ENCODE measurements at places on chromosomes 4 and X.

GRCh38 chrX:150456466-150456865 lies 93.3 kb downstream of the MAMLD1 start:
- no peak for DNase-seq

- no peak for DNase-seq
These were observed 22.6 kb upstream of the GNRHR start for GRCh38 chr4:67776746-67777145.

DNA sequence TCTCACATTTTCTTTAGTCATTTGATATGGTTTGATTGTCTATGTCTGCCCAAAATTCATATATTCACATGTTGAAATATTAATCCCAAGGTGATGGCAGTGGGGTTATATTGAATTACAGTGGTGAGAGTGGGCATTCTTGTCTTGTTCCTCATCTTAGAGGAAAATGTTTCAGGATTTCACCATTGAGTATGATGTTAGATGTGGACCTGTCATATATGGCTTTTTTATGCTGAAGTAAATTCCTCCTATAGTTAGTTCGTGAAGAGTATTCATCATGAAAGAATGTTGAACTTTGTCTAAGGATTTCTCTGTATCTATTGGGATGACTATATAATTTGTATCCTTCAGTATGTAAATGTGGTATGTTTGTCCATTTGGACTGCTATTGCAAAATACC lies 512.3 kb upstream of the EPHA5 start:
- no peak for DNase-seq

DNA sequence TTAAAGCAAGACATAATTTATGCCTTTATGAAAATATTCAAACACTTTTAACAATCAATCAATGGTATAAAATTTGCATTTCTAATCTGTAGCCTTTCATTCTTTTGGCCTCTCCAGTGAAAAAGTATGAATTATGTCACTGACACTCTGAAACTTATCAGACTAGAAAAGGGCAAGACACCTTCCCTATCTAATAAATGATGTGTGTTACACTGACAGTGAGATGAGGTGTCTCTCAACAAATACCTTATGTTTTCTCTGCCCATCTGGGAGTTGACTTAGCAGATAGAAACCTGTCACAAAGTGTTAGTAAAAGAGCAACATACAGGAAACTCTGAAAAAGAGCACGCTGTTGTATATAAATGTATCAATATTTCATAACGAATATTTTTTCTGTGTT lies 94.2 kb upstream of the TECRL start:
- DNase-seq: no peak

- no peak for DNase-seq
These were observed 80.2 kb upstream of the EDNRA start for GRCh38 chr4:147400721-147401120.

DNA sequence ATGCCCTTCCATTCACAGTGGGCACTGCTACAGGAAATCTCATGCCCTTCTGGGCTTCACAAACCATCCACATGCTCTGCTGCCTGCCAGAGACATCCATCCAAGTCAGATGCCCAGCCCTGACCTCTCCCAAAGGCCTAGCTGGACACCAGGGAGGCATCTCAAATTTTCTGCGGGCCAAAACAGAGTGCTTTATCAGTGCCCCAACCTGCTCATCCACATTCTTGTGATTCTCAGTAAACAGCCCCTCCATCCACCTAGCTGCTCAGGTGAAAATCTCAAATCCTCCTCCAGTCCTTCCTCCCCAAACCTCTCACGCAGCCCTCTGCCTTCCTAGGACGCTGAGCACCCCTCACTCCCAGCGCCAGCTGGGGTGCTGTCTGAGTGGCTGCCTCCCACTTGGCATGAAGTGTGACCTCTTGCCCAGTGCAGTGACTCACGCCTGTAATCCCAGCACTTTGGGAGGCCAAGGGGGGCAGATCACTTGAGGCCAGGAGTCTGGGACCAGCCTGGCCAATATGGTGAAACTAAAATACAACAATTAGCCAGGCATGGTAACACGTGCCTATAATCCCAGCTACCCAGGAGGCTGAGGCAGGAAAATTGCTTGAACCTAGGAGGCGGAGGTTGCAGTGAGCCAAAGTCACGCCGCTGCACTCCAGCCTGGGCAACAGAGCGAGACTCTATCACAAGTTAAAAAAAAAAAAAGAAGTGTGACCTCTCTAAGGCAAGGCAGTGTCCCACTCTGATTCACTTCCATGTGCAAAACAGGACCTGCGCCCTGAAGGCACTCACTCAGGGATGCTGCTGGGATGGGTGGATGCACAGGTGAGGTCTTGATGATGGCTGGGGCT lies 1.7 kb upstream of the AFAP1 start:
- no peak for DNase-seq

DNA sequence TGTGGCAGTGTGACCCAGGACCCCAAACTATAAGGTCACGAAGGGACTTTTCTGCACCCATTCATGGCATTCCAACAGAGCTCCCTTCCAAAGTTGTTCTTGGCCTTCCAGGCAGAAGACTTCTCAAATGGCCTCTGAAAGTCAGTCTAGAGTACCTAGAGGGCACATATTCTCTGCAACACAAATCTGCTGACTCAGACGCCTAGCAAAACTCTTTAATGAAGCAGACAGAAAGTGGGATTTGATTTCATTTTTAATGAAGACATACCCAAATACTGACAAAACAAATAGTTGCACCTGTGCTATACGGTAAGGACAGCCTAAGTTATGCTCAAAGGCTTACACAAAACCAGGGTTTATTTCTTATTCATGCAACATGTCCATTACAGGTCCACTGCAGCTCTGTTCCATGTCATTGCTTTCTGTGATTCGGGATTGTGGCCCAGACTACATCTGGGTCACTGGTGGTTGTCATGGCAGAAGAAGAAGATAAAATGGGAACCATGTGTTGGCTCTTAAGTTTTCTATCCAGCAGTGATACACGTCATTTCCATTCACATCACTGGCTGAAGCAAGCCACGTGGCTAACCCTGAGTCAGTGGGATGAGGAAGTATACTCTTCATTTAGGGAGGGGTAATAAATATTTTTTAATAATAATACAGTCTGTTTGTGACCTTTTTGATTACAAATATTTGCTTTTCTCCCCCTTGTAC lies 57.7 kb downstream of the NAT8L start:
- DNase-seq: no peak

DNA sequence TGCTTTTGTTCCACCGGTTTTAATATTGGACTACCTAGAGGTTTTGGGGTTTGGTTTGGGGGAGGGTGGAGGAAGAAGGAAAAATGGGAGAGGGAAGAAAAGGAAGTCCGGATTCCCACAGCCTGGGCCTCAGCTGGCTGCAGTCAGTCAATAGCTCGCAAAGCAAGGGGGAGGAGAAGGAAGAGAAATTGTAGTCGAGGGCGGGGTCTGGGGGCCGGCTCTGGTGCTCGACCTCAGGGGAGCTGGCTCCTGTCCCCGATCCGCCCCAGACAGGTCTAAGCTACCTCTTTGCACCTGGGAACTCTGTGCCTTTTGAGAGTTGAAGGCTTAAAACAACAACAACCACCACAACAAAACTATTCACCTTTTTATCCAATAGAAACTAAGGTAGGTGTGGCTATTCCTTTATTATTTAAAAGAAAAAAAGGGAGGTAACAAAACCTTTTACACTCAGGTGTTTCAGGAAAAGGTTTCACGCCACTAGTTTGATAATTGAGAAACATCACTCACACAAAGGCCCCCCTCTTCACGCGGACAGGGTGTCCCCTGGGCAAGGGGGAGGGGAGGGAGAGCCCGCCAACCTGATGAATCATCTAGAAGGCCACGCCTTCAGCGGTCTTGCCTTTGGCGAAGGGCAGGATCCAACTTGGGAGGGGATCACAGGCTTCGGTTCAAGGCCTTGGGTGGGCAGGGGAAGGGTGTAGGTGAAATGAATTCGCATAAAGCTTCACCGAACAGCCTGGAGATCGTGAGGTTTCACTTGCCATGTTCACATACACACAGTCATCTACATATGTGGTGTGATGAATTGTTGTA lies 1.6 kb upstream of the LNX1 start:
- no peak for DNase-seq

GRCh38 chrX:110699109-110699508 lies 96.5 kb downstream of the CHRDL1 start:
- no peak for DNase-seq

DNA sequence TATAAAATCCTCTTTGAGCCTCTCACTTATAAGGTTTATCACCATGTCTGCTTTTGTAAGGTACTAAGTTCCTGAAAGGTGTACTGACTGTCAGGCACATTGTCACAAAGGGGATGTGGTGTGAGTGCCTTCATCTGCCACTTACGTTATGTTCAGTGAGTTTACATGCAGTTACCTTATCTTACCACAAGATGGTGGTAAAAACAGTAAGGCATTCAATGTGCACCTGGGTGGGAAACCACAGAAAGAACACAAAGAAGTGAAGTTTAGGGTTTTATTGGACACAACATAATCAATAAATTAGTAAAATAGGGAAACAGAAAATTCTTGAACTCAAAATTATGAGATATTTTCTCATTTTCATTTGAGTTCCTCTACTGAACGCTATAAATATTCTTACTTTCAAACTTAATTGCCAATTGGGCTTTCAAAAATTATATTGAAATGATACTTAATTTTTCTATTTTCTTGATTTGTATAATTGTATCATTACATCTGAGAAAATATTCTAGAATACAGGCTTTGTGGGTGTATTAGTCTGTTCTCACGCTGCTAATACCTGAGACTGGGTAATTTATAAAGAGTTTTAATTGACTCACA lies 650.8 kb downstream of the PCDH7 start:
- DNase-seq: peak; percentile 31

- peak; percentile 37 for DNase-seq
These were observed 35.3 kb downstream of the FRMD7 start for GRCh38 chrX:132092439-132093065.

DNA sequence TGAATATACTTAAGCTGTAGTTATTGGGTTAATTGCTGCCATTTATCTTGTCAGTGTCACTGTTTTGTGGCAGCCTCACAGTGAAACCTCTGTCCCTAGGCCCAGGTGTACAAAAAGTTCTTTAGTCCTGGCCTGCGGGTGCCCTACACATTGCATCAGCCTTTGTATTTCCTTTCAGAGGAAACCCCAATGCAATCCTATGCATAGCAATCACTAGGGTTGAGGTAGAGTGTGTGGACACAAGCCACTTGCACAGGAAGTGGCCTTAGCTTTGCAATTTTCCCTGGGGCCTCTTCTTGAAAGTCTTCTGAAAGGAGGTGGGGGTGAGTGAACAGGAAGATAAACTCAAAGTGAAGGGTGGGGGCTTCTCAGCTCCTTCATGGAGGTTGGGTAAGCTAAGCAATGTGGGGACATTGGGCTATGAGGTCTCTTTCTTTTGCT lies 27.8 kb downstream of the VSIG4 start:
- no peak for DNase-seq

DNA sequence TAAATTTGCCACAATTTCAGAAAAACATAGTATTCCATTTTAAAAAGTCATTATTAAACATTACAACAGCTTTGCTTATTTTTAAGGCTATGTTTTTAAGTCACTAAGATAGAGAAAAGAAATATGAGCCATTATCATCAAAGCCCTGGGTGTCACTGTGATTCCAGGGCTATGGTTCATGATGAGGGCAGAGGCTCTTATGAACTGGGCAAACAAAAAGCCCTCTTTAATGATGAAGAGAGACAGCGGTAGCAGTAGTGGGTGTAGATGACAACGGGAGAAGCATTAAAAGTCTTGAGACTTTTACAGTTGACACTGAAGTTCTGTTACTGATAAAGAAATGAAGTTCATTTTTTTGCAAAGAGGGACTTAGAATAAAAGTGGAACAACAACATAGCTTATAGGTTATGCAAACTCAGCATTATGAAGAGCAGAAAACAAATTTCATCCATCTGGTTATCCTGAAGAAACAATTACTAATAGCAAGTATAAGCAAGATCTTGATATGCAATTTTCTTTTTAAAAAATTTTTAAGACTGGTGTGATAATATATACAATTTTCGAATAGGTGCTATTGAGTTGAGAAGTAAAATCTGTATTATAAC lies 202.7 kb upstream of the ETNPPL start:
- DNase-seq: no peak

GRCh38 chr4:141413366-141413765 lies 192.7 kb downstream of the ZNF330 start:
- DNase-seq: no peak

DNA sequence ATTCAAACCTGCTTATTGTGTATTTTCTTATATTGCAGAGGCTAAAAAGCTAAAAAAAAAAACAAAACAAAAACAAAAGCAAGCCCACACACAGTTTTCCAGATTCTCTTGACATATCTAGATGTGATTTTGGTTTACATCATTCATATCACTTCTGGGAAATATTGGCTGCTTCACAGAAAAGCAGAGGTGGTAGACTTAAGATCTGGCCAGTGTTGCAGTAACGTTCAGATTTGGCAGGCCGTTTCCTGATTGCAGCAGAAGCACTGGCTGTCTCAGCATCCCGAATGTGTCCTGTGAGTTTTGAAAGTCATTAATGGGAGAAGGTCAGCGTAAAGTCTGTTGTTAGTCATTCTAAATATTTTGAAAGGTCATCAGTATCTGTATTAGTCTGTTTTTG lies 2062.0 kb downstream of the ARAP2 start:
- DNase-seq: no peak

GRCh38 chrX:120357186-120357585 lies 4.7 kb upstream of the ATP1B4 start:
- no peak for DNase-seq

DNA sequence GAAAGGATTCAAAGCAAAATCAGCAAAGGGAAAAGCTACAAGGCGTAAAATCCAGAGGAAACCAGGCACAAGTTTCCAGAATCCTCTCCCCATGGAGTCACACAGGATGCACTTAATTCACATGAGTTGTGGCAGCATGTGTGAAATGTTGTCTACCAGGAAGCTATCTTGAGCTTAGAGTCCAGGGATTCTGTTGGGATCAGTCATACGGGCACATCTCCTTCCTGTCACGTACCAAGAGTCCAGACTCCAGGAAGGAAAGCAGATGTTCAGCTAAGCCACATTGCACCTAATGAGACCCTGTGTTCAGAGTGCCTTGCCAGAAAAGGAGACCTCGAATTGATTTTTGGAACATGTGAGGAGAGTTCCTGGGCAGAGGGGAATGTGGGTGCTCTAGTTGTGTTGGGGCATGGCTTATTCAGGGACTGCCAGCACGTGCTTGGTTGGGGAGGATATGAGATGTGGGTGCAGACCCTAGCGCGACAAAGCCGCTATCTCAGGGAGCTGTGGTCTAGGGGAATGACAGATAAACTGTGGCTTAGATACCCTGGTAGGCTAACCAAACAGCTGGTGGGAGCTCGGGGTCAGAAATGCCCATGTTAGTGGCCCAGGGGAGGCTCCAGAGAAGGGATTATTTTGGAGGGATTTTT lies 70.0 kb downstream of the EVC start:
- no peak for DNase-seq

DNA sequence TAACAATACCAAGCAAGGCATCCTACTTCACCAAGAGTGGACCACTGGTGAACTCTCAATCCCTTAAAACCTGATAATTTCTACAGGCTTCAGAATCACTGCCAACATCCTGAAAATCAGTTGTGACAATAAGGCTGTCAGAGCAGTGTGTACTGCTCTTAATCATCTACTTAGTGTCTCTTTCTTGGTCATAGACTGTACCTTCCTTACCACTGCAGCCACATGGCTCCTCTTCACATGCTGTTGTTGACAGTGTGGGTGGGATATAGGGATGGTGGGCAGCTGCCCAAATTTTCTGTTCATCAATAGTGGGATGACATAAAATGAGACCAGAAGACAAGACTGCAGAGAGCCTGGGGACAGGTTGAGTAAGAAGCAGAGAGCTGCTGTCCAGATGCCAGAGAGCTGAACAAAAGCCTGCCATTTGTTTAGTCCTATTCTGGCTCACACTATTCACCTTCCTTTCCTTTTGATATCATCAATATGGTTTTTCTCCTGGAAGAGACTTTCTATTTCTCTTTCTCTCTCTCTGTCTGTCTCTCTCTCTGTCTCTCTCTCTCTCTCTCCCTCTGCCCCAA lies 178.9 kb downstream of the MGST2 start:
- DNase-seq: no peak

Measured in cerebellar cortex (tissue), 1 donor.